Right ventricle myocardium inferior (tissue), 1 donor: ENCODE measurements at places on chromosomes 7 and 10. TPM values are rescaled to one million over a fixed set of nuclear protein-coding genes. Genes with fewer than 3 reads are reported as not detected.

DNA sequence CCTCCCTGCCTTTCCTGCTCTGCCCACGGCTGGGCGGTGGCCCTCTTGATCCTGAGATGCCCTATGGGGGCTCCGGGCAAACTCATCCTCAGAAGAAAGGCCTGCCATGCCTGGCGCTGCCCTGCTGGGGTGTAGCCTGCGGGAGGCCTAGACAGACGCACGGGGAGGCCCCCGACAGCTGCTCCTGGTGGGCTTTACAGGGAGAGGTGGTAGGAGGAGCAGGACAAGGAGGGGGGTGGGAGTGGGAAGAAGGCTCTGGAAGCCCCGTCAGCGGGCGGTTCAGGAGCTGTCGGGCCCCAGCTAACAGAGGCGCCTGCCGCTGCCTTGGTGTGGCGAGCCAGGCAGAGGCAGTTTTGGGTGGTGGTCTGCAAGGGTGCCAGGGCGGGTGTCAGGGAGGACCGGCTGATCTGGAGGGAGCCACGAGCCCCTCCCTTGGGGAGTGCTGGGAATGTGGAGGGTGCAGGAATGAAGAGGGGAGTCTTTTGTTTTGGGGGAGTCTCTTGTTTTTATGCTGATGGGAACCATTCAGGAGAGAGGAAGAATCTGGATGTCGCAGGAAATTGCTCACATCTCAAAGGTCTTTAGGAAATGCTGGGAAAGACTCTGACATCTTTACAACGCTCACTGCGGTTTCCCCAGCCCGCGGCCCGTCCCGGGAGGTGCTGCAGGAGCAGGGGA lies 63.5 kb downstream of the CFAP46 start:
- peak; percentile 37 for DNase-seq

DNA sequence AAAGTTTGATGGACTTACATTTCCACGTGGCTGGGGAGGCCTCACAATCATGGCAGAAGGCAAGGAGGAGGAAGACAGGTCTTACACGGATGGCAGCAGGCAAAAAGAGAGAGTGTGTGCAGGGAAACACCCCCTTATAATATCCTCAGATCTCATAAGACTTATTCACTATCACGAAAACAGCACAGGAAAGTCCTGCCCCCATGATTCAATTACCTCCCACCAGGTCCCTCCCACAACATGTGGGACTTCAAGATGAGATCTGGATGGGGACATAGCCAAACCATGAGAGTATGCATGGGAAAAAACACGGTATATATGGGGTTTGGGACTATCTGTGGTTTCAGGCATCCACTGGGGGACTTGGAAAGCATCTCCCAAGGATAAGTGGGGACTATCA lies 78.0 kb downstream of the PLXNA4 start:
- no peak for DNase-seq

DNA sequence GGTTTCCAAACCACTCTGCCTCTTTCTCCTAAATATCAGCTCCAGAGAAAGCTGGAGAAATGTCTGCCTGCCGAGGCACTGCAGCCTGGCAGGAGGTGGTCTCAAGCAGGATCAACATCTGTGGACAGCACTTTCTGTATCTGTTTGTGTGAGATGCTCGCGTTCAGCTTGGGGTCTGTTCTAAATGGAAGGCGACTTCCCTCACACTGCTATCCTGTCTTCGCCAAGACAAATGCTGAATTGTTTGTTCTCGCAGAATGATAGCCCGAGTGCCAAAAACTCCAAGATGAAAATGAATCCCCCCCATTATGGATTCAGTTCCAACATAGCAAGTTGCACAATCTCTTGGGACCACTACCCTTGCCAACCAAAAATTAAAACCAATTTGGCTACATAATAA lies 72.2 kb upstream of the PALS2 start:
- DNase-seq: no peak

- DNase-seq: no peak
Measured at GRCh38 chr10:123939591-123939990, 48.0 kb upstream of the CPXM2 start.

- DNase-seq: no peak
Measured at GRCh38 chr10:128087884-128088709, 38.1 kb downstream of the MKI67 start.

DNA sequence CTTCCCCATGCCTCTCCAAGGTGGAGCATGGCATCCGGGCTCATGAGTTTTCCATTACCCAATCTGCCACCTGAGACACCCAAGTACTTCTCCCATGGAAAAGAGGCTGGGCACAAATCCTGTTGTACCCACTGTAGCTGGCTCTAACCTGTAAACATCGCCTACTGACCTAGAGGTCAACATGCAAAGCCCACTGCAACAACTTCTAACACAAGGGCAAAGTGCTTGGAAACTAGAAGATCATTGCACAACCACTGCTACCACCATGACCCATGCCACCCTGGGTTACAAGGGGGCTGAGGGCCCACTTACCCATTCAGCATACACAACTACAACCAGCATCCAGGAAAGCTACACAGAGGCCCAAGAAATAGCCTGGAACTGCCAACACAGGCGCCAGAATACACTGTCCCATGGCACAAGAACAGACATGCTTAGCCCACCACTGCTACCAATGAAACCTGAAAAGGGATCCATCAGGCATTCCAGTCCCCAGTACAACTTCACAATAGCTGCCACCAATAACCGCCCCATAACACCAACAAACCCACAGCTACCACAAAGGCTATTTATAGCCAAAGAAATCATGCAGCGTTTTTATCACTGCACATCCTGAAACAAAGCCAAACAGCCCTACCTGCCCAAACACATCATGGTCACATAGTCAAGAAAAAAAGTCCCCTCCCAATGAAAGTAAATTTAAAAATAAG lies 63.4 kb downstream of the RNF32 start:
- no peak for DNase-seq

DNA sequence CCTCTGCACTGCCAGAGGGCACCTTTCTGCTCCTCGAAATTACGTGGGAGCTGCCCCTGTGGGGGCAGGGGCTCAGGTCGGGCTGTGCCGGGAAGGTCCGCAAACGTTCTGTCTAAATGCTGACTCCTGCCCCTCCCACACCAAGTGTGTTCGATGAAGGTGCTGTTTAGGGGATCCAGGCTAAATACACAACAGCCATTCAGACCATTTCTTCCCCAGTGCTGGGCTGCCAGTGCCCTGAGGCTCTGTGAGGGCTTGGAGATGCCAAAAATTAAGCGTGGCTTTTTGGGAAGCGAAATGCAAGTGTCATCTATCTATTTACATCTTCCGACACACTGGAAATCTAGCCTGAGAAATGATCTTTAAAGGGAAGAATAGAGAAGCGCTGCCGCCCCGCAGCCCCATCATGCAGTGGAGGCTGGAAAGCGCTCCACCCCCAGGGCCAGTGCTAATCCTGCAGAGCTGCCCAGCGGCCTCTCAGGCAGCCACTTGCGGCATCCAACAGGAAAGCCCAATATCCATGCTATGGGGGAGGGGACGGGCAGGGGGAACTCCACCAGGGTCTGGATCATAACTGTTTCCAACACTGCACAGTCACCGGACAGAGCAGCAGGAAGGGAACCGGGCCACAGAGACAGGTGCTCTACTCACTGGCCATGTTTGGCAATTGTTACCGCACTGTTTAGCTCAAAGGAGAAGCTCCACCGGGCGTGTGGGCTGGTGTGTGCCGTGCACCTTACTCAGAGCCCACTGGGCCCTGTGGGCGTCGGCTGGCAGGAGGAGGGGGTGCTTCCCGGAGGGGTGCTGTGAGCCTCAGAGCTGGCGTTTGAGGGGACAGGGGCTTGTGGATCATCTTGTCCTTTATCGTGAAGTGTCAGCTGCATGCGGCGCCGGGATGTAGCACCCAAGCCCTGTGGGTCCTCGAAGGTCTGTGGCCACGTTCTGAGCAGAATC lies 205.5 kb downstream of the DNAJB6 start:
- DNase-seq: no peak

- no peak for DNase-seq
Measured at GRCh38 chr10:132616170-132616995, 78.8 kb downstream of the INPP5A start.

DNA sequence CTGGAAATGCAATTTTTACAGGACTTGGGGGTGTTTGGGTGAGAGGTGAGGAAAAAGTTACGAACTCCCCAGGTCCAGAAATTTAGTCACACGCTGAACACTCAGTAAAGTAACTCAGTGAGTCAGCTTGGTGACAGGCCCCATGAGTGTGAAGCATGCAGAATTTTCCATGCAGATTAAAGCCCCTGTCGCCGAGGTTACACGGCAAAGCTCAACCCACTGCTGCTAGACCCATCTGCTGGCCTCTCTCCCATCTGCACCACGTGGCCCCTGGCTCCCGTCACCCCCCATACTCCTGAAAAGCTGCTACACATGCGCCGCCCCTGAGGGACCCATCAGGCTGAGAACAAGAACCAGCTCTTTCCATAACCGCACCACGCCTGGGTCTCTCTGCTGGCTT lies 7.0 kb upstream of the MMP21 start:
- DNase-seq: no peak

- DNase-seq: no peak
Measured at GRCh38 chr7:76262683-76263402, 39.6 kb upstream of the HSPB1 start.

DNA sequence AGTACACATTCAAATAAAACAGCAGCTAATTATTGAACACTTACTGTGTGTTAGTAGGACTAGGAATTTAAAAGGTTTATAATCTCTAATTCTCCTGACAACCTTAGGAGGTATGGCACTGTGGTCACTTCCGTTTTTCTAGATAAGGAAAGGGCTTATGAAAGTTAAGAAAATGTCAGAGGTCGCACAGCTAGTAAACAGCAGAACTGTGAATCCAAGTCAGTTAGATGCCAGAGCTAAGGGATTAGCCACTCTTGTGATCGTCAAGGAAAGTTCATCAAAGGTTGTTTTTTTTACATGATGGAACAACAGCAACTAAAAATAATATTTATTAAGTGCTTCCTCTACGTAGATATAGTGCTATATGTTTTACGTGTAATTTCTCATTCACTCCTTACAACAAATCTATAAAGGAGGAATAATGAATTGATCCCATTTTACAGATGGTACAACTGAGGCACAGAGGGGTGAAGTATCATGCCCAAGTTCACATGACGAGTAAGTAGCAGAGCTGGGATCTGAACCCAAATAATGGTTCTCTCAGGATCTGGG lies 84.9 kb downstream of the NAMPT start:
- DNase-seq: no peak

GRCh38 chr7:89183712-89184111 lies 388.2 kb upstream of the TEX47 start:
- no peak for DNase-seq

CALCR gene
- total RNA-seq: 0.05 TPM

AEBP1 gene
- total RNA-seq: 13.6 TPM

ACTL6B gene
- total RNA-seq: not detected

CFAP70 gene
- total RNA-seq: 1.4 TPM
